ENCODE measurements at places on chromosomes 2 and 18.

DNA sequence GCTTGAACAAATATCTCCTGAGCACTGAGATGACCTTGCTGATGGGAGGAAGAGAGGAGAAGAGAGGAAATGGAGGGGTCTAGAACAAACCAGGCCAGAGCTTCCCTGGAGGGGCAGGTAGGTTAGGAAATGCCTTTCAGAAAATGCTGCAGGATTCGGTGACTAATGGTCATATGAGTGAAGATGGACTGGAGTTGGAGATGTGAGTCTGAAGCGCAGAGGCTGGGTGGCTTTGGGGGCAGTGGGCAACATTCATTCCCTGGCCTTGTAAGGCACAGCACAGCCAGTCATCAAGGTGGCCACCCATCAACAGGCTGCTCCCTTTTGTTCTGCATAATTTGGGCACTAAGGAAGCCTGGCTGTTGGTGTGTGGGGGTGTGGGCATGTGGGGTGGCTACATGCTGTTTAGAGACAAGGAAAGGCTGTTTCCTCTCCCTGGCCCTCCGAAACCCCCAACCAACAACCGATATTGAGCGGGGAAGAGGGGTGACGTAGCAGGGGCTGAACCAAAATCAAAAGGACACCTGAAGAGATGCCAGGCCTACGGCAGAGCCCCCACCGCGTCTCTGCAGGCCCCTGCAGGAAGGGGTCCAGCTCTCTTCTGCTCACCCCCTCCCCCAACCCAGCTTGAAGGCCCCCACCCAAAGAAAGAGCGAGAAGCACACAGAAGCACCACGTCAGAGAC is 1.5 kb downstream of the SLC30A3 start:
- DNase-seq, result no peak

DNA sequence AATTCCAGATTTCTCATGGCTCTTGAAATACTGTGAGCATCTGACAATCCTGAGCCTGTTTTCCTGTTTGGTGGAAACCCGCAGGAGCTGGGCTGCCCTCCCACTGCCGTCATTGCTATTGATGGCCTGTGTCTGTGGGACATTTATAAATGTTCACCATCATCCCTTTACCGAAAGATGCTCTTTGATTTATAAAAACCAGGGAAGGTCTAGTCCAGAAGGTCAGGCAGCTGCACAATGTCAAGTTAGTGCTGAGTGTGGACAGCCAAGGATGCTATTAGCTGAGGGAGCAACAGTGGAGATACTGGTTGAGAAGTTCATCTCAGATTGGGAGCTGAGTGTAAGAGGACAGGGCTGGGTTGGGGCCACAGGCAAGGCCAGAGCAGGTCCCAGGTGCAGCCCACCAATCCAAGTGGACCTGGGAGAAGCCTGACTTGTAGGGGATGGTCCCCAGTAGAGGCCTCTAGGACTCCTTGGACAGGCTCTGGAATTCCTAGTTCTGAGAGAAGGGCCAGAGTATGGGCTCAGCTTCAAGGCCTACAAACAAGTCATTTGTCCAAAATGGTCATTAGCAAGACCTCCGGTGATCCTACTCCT is 55.1 kb downstream of the COPS8 start:
- no peak for DNase-seq

- DNase-seq, result no peak
Measured at GRCh38 chr2:196335221-196335634, 163.8 kb upstream of the STK17B start.

DNA sequence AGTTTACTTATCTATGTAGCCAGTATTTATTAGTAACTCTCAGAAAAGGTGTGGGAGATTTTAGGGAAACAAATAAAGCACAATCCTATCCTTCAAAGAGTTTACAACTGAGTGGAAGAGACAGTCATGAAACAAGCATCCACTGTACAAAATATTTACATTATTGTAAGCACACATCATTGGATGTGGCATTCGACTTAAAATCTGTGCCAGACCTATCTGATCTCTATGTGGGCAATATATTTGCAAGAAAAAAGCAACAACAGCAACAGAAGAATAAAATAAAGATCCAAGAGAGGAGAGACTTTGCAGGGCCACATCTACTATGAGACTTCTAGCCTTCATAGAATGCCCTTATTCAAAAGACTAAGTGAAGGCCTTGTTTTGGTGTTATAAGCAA is 882.1 kb upstream of the PIK3C3 start:
- DNase-seq, result no peak

- DNase-seq, result no peak
Measured at GRCh38 chr18:48862132-48862531, 88.6 kb downstream of the SMAD7 start.

- DNase-seq, result no peak
Measured at GRCh38 chr2:130981667-130982066, 111.6 kb downstream of the FAM168B start.

DNA sequence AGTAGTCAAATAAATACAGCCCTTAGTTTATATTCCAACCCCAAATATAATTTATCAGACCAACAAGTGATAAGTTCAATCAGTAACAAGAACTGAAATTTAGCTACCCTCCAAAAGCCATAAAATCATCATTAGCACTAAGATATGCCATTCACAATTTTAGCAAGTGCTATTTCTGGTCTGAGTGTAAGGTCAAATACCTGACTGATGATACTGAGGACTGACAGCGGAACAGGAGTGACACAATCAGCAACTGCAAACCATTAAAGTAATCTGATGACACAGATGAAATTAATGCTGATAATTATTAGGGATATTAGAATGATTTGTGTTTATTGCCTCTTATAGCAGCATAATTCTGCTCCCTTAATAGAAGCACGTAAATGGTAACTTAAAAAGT is 152.7 kb upstream of the SPHKAP start:
- DNase-seq, result no peak

GRCh38 chr2:224286923-224287322 is 115.0 kb downstream of the FAM124B start:
- no peak for DNase-seq

DNA sequence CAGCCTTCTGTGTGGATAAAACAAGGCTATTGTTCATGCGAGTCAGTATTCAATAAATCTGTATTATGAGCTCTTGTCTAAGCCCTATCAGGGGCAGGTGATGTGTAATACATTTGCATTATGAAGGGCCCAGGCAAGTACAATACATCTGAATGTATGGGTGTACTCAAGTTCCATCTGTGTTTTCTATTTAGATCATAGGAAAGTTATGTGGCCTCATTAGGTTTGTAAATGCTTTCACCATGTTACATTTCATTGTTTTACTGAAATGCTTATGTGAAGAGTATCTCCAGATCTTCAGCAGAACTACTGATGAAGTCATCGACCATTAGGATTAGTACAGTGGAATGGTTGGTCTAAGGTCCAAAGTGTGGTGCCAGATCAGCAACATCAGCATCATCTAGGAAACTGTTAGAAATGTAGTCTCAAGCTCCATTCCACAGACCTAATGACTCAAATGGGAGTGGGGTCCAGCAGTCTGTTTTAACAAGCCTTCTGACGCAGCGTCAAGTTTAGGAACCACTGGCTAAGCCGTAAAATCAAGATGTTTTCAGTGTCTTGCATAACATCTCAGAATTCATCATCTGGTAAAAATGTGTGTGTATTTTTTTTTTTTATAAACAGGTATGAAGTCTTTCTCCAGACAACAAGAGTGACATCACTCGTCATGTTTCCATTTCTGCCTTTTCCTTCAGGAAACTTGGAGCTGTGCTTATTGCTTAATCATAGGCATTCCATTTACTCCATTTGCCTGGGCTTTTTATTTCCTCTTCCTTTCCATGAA is 80.5 kb downstream of the LYPD6 start:
- DNase-seq, result no peak

- no peak for DNase-seq
Measured at GRCh38 chr2:179574061-179574519, 287.3 kb downstream of the ZNF385B start.

- no peak for DNase-seq
Measured at GRCh38 chr2:167355821-167356220, 467.5 kb downstream of the XIRP2 start.

GRCh38 chr18:58501066-58501896 is 127.6 kb downstream of the ALPK2 start:
- DNase-seq, result no peak

DNA sequence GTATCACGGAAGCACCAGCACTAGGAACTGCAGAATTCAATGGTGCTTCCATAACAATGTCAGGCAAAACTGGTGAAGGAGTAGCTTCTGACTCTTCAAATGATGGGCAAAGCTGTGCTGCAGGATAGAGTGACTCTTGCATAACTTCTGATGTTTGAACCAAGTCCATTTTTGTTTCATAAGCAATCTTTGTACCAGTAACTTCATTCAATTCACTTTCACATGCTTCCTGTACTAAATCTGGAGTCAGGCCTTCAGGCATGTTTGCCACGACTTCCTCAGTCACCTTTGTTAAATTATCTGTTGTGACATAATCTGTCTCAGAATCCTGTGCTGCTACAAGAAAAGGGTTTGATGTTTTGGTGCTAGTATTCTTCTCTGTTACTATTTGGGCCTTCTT is 24.0 kb downstream of the RTN4 start:
- DNase-seq, result no peak

GRCh38 chr18:9066817-9067306 is 35.6 kb upstream of the NDUFV2 start:
- DNase-seq, result no peak

- DNase-seq, result peak; percentile 12
Measured at GRCh38 chr2:70887208-70887549, 48.5 kb upstream of the ATP6V1B1 start.

- DNase-seq, result no peak
Measured at GRCh38 chr18:61651145-61651879, 241.5 kb downstream of the RNF152 start.

GRCh38 chr2:54122171-54122935 is 6.9 kb downstream of the ACYP2 start:
- no peak for DNase-seq

GRCh38 chr2:18425210-18425703 is 135.2 kb downstream of the RDH14 start:
- DNase-seq, result no peak

- DNase-seq, result no peak
Measured at GRCh38 chr2:156704132-156704531, 268.0 kb downstream of the GPD2 start.

GRCh38 chr2:75320898-75321598 is 121.7 kb upstream of the TACR1 start:
- no peak for DNase-seq

- no peak for DNase-seq
Measured at GRCh38 chr2:196220671-196221070, 49.3 kb upstream of the STK17B start.

GRCh38 chr2:230916218-230916617 is 8.8 kb downstream of the GPR55 start:
- no peak for DNase-seq

DNA sequence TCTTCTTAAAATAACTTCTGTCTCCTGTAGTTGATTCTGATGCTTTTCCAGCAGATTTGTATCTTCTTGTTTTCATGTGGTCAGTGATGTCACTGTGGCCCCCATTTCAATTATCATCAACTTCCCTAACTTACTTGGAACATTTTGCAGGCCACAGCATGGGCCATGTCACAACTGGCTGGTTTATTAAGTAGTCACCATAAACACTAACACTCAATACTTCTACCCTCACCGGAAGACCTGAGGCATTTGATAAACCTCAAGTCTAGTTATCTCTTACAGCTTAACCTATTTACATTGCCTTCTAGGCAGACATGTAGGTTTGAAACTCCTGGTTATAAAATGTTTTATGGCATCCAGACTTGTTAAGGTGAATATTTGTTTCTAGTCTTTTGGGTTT is 37.4 kb upstream of the PROKR1 start:
- DNase-seq, result no peak

DNA sequence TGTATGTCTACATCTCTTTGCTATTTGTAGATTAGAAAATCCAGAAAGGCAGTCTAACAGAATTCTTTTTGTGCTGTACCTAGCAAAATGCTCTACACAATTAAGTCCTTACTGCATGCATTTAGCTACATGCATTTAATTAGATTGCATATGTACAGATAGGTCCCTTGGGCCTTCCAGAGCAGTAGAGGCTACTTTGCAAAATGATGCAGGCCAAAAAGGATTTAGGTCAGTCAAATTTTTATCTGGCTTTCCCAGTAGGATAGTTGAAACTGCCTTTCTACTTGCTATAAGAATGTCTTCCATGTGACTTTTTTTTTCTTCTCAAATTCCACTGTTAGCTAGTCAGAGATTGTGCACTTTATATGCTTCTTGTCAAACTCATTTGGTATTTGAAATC is 19.3 kb downstream of the GALNT13 start:
- DNase-seq, result no peak

DNA sequence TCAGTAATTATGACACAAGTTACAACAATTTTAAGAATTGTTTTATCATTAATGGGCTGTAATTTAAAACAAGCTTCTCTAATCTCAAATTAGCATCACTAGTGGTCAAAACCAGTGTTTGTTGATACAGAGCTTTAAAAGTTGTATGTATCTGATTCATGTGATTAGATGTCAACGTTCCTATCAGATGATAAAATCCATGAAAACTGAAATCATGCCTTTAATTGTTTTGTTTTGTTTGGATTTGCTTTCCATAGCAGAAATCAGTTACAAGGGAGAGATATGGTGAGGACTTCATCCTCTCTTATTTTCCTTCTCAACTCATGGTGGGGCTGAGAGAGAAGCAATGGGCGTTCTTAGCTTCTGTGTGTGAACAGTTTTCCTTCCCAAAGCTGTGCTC is 469.6 kb downstream of the PID1 start:
- DNase-seq, result no peak

GRCh38 chr2:38830526-38831159 is 45.1 kb downstream of the DHX57 start:
- DNase-seq, result no peak

DNA sequence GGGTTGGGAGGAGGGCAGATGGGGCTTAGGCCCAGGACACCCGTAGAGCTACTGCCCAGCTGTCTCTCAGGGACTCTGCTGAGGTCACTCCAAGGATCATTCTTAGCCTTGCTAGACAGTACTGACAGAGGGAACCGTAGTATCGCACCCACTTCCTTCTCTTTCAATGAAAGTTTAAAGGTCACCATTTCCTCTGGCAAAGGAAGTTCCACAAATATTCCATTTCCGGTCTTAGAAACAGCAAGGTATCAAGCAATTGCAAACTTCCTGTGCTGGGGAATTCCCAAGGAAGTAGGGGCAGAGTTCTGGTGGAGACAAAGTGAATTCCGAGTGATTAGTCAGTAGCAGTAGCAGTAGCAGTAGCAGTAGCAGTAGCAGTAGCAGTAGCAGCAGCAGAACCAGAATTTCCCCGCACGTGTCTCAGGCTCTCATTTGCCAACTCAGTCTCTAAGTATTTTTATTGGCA is 24.7 kb downstream of the IL1B start:
- DNase-seq, result no peak

DNA sequence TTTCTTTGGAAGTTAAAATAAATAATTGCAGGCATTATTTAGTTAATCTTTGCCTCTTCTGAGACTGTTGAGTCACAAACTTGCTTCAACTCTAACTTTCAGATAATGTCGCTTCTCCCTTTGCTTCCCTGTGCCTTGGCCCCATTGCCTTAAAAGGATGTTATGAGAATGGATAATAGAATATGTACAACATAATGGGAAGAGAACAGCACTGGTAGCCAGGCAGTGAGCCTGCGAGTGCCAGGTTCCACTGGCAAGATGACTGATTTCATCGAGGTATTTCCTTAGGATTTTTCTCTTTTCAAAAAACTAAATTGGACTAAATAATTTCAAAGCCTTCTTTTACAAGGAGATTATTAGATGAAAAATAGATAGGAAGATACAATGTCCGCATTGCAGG is 420.9 kb downstream of the TGIF1 start:
- DNase-seq, result no peak

GRCh38 chr2:121189661-121190381 is 95.2 kb downstream of the TFCP2L1 start:
- DNase-seq, result no peak

Data from activated CD4-positive, alpha-beta memory T cell treated with anti-CD3 and anti-CD28 coated beads, Interleukin-2, amount 10 ng/mL, durations not matched to agents 7 days and 5 days (primary cell).